ENCODE measurements at places on chromosomes 4 and X. TPM values are rescaled to one million over a fixed set of nuclear protein-coding genes. Genes with fewer than 3 reads are reported as not detected.
A peak's percentile ranks its signal among the peaks of the same experiment; 100 is the strongest.

The FGB gene
- 0.36 TPM for total RNA-seq

The EDA gene
- total RNA-seq: 4.8 TPM

The PLP1 gene
- 74.2 TPM for total RNA-seq

The LRP2BP gene
- total RNA-seq: 13.4 TPM

The SLC6A14 gene
- not detected for total RNA-seq

The S100G gene
- not detected for total RNA-seq

The AR gene
- total RNA-seq: 2.1 TPM

The PPARGC1A gene
- 14.3 TPM for total RNA-seq

The LPAR4 gene
- 10.9 TPM for total RNA-seq

The FGFR3 gene
- total RNA-seq: 6.5 TPM

The STBD1 gene
- total RNA-seq: 1.5 TPM

The FSTL5 gene
- 85.7 TPM for total RNA-seq

DNA sequence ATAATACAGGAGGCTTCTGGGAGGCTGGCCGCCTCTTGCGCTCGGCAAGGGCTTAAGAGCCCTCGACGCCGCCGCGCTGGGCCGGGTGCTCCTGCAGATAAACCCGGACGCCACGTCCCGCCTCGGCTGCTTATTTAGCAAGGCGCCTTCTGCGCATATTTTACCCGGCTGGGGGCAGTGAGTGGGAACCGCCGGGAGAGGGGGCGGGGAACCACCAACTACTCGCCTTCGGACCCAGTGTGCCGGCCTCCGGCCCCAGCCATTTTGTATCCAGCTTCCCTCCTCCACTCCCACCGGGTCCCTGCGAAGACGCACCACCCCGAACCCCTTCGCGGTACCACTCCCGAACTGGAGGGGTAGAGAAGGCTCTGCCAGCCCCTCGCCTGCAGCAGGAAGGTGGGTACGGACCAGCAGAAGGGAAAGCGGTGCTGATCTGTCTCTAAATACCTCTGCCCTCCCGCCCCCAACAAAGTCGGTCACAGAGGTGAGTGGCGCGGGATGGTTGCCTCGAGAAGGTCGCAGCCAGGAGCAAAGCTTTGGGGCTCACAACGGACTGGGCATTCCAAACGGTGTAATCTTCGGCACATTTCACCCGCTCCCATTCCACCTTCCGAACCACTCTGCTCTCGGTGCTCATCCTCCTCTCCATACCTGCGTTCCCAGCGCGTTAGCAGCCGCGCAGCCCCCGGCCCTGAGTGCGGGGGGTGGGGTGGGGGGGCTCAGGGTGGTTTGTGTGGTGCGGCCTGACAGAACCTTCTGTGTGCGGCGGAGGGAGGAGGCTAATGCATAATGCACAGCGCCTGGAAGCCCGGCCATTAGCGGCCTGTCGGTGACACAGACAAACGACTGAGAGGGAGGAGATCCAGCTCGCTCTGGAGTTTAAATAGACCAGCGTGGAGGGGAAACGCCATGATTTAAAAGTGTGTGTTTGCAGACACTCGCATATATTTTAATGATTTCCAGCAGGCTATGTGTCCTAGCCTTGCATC is 4.9 kb upstream of the BCOR start:
- DNase-seq: no peak

- DNase-seq: no peak
Observed at GRCh38 chr4:73520821-73521220, 39.3 kb downstream of the AFM start.

GRCh38 chr4:111793433-111794091 is 351.7 kb upstream of the FAM241A start:
- no peak for DNase-seq

GRCh38 chr4:11729548-11729947 is 300.9 kb upstream of the HS3ST1 start:
- no peak for DNase-seq

DNA sequence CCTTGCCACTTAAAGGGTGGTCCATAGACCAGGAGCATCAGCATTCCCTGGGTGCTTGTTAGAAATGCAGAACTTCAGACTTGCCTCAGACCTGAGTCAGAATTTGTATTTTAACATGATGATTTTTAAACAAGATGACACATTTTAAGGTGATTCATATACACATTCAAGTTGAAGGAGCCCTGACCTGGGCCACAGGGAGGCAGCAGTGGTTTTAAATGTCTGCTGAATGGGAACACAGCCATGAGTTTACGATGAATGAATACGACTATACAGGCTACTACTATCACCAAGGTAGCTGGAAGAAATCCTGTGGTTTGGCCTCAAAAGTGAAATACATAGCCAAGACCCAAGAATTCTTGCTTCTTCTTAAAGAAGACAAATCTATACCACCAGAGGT is 2.9 kb downstream of the HDAC8 start:
- no peak for DNase-seq

GRCh38 chrX:53186351-53186750 is 38.7 kb downstream of the KDM5C start:
- no peak for DNase-seq

DNA sequence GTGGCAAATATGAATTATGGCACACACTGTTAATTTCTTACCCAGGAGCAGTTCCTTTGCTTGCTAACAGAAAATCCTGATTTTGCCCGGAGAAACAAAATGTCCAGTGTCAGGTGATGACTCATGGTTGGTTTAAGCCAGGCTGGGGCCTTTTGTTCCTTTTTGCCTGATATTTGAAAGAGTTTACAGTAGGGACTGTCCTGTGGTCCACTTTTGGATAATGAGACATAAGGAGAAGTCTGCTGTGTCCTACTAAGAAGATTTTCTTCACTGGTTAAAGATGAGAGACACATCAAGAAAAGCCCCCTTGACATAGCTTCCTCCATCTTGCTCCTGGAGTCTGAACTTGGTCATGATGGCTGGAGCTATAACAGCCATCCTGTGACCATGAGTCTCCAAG is 12.1 kb upstream of the DRD5 start:
- DNase-seq: no peak

DNA sequence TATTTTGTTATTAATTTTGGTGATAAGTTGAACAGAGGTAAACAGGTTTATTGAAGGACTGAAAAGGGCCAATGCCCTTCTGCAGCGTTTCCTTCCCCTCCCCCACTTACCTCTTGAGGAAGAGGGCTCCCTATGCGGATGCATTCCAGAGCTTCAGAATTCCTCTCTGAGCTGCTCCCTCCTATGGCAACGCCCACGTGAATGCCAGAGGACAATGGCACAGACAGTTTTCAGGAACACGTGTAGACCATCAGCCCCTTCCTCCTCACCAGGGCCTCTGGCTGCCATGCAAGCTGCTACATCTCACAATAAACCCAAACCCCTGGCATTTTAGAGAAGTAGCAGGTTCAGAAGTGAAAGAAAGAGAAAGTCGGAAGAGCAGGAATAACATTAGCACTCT is 127.9 kb downstream of the CHRDL1 start:
- no peak for DNase-seq

- DNase-seq: no peak
Observed at GRCh38 chrX:15398874-15399273, 14.7 kb upstream of the VEGFD start.

DNA sequence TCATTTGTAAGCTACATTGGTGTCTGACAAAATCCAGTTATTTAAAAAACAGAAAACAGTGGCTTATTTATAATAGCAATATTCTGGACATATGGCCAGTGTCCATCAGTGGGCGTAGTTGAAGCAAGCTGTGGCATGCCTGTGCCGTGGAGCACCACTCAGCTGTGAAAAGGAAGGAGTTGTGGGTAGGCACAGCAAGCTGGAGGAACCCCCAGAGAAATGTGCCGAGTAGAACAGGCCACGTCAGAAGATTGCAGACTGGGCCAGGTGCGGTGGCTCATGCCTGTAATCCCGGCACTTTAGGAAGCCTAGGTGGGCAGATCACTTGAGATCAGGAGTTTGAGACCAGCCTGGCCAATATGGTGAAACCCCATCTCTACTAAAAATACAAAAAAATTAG is 102.4 kb downstream of the GPR143 start:
- no peak for DNase-seq

DNA sequence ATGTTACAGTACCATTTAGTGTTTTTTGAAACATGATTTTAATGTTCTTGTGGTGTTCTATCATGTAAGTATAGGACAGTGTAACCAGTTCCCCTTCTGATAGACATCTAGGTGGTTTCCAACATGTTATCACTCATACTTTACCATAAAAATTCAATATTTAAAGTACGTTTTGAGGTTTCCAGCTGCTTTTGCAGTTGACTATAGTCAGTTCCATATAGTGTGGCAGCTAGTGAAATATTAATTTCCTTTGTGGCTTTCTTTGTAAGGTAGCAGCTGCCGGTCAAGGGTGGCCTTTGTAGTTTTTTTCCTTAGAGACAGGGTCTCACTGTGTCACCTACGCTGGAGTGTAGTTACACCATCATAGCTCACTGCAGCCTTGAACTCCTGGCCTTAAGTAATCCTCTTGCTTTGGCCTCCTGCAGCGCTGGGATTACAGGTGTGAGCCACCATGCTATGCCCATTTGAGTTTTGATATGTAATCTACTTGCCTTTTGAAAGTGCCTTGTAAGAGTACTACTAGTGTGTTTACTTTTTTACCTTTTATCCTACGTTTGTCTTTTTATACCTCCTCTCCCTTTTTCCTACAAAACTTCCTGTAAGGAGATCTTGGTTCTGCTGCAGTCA is 63.0 kb downstream of the ARHGAP10 start:
- no peak for DNase-seq

GRCh38 chrX:140712413-140713173 is 3.0 kb downstream of the LINC00632 start:
- DNase-seq: peak; percentile 54

DNA sequence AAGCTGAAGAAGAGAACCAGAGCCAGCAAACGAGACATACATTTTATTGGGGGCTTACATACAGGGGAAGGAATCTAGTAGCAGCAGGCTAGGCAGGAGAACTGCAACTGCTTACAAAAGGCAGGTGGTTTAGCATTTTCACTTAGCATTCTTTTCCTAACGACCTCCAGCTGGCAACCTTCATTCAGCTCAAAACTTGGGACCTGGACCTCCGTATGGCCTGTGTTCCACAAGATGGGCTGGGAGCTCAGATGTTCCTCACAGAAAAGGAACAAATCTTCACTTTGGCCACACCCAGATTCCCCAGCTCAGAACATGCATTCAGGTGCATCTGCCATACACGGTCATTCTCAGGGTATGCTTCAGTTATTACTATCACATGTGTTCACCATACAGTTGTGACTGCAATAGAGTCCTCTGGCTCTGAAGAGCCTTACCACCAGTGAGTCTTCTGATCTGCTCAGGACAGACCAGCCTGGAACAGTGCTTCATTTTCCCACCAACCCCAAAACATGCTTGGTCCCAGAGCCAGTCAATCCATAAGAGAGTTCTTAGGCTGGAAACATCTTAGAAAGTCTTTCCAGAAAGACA is 29.6 kb upstream of the AP1AR start:
- no peak for DNase-seq

- no peak for DNase-seq
Observed at GRCh38 chr4:80189956-80190677, 7.2 kb upstream of the PRDM8 start.

GRCh38 chrX:23737413-23737812 is 5.7 kb downstream of the ACOT9 start:
- DNase-seq: no peak

DNA sequence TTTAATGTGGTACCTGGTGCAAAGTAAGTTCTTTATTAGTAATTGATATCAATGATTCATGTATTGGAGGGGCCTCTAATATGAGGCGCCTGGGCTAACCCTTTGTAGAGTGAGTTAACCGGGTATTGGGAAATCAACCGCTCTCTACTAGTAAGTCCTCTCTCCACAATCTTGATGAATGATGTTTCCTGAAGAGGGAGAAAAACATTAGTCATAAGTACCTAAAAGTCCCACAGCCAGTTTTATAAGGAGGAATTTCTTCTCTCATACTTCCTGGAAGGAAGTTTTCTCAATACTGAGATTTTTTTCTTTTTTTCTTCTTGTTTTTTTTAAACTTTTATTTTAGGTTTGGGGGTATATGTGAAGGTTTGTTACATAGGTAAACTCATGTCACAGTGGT is 62.3 kb downstream of the AGTR2 start:
- no peak for DNase-seq

DNA sequence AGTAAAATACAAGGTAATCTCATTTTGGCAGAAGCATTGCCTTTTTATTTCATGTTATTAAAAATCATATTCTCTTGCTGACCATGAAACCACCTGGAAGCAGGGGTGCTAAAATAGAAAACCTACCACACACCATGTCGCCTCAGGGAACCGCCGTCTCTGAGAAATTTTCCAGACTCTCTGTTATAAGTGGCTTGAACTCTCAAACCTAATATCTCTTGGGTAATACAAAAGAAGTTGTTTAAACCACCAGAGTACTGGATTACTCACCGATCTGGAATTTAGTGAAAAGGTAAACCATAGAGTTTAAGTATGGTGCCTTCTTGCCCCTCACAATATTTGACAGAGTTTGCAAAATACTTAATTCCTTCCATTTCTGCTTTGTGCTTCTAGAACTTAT is 27.7 kb downstream of the ENPP6 start:
- no peak for DNase-seq

DNA sequence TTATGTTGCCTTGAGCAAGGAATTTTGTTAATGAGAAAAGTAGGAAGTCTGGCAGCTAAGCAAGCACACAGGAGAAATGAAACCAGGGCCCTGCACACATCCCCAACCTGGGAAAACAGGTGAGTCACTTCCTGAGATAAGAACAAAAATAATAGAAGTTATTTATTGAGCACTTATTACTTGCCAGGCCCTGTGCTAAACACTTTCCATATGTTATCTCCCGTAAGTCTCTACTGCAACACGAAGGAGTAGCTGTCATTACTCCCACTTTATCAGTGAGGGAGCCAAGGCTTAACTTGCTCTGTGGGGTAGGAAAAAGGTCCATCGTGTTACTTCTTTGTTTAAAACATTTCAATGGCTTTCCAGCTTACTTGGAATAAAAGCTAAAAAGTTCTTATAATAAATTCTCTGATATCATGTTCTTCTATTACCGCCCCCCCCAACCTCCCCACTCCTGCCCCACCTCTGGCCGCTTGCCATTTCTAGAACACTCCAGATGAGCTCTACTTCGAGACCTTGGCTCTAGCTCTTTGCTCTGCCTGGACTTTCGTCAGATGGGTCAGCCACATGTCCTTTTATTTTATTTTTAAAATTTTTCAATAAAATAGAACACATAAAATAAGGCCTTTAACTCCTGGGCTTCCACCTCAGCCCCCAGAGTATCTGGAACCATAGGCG is 36.3 kb upstream of the PLAC8 start:
- no peak for DNase-seq

DNA sequence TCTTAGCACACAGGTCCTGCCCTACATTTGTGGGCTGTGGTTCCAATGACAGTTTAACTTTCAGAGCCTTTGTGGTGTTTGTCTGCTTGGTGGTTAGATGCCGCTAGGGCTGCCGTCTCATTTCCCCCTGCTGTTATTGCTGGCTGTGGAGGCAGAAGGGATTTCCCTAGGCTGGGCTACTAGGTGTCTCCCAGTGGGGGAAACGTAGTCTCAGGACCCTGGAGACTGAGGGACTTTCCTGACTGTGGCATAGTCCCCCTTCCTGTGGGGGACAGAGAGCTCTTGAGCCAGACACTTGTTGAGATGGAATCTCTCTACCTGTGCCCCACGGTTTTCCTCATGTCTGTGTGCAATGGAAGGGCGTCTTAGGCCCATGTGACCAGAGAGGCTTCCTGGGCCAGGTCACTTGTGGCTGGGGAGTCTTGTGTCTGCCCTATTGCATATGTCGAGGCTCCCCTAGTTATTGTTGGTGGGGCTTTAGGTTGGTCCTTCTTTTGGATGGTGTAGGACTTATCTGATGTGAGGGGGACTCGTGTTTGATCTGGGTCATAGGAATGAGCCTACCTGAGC is 68.2 kb downstream of the ARHGAP10 start:
- no peak for DNase-seq

Data from cerebellum (tissue), 4 donors.